Stimulated activated CD8-positive, alpha-beta memory T cell treated with anti-CD3 and anti-CD28 coated beads, Interleukin-7, amount 100 ng/mL, for 48 hours (primary cell): ENCODE measurements at places on chromosomes 2 and 18.

- no peak for DNase-seq
Observed at GRCh38 chr18:7896805-7897518, 329.8 kb downstream of the PTPRM start.

DNA sequence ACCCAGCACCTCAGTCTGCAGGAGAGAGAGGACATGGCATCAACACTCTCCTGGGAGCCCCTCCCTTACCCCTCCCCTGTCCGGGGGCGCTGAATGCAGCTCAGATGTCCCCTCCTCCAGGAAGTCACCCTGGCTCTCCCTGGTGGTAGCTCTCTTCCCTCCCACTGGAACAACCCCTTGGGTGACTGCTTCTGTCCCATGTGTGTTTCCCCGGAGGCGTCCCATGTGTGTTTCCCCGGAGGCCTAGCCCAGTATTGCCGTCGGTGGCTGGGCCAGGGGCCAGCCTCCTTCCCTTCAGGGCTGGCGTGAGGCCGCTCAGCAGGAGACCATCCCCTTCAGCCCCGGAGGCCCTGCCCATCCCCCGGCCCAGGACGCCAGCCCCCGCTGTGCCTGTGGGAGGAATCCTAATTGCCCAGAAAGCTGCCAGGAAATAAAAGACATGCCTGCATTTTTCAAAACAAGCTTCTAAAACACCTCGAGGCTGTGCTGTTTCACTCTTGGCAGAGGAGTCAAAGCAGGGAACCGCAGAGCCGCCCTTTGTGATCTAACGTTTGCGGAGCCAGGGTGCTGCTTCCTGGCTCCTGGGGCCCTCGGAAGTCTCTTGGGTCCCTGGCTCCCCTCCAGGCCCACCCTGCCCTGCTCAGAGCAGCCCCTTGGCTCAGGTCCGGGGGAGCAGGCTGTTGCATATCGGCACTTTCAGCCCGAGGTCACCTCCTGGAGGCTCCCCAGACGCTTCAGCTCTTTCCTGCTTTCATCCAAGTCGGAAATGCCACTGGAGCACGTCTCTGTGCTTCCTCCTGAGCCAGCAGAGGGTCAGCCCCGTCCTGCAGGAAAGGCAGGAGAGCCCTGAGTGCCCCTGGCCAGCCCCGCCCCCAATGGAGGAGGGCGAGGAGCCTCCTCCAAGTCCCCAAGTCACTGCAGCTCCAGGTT lies 11.4 kb downstream of the SNED1 start:
- no peak for DNase-seq

DNA sequence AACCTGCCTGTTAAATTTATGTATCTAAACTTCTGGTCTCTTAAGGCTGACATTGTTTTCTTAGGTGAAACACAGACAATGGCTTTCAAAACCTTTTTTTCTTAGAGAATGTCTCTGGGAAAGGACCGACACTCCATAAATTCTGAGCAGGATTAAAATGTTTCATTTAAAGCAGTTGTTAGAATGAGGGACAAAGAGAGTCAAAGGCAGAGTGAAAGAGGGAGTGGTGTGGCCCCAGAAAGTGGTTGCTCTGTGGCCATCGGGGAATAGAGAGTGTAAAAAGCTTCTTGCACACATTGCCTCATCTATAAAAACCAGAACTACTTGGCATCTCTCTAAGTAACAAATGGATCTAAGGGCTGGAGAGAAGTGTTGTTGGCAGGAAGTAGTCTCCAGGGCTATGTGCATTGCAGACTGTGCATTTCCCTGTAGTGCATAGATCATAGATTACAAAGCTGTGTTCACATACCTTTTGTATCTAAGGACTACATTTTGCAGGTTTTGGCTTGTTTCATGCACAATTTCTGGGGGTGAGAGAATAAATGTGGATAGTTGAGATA lies 3.6 kb downstream of the RPRM start:
- no peak for DNase-seq

DNA sequence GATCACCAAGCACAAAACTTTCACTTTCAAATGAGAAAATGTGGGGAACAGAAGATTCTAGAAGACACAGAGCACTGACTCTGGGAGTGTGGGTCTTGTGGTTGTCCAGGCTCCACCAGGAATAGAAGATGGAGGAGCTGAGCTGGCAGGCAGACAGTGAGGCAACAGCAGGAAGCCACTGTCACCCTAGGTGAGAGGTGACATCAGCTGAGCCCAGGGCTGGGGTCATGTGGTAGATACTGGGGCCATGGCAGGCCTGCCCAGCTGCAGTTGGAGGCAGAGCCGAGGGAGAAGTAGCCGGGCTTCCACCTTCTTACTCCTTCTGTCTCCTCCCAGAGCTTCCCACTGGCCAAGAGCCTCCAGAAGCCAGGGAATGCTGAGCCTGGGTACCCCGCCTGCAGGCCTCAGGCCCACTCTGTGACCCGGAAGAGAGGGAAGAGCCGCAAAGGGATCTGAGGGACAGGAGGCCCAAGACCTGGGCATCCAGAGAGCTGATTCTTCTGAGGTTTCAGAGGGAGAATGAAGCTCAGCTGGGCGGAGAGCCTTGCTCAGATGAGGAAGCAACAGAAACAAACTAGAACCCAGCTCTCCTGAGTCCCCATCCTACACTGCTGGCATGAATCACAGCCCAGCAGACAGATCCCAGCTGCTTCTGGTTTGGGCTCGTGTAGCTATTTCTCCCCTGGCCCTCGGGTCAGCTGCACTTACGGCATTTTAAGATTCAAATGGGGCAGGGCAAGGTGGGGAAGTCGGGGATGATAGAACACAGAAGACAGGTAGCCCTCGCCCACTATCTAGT lies 39.8 kb upstream of the ASAP2 start:
- no peak for DNase-seq

GRCh38 chr2:191666732-191667131 lies 11.2 kb upstream of the NABP1 start:
- no peak for DNase-seq

GRCh38 chr2:235699576-235699975 lies 205.7 kb downstream of the AGAP1 start:
- DNase-seq = no peak

DNA sequence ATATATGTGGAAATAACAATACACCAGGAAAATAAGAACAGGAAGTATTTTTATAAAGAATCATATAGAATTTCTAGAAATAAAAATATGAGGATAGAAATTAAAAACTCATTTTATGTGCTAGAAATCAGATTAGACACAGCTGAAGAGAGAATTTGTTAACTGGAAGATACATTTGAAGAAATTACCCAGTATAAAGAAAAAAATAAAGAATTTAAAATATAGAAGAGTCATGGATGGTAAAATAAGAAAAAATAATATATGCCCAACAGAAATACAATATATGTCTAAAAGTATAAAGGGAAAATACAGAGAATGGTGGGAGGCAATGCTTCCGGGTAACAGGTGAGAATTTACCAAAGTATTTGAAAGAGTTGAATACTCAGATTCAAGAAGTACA lies 539.9 kb downstream of the NR4A2 start:
- DNase-seq = no peak

GRCh38 chr2:45218297-45218696 lies 209.0 kb upstream of the SIX2 start:
- no peak for DNase-seq

DNA sequence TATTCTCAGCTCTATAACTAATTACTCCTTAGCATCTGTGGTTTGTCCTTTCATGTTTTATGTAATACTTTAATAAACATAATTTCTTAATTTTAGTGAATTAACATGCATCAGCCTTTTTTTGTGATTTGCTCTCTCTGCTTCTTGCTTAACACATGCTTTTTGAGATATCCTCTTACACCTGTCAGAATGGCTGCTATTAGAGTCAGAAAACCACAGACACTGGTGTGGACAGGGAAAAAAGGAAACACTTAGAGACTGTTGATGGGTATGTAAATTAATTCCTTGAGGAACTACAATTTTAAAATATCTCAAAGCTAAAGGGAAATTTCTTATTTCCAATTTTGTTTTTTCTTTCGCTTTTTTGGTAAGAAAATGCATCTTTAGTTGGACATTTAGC lies 549.0 kb downstream of the ZNF804A start:
- DNase-seq = no peak

DNA sequence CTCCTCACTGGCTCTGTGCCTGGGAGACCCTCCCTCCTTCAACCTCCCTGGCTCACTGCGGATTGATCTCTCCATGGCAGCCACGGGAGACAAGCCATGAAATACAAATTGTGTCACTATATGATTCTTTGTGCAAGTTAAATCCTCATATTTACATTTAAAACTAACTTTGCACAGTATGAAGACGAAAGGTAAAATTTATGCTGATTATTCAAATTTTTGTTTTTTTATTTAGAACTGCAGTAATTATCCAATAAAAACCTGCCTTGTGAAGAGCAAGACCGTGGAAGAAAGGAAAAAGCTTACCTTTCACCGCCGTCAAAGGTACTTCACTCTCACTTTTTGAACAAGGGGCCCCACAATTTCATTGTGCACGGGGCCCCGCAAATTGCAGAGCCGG lies 436.9 kb downstream of the EIPR1 start:
- DNase-seq = no peak

- DNase-seq = no peak
Observed at GRCh38 chr2:241391892-241392665, 36.0 kb downstream of the FARP2 start.

- DNase-seq = no peak
Observed at GRCh38 chr2:199378948-199379650, 78.6 kb downstream of the SATB2 start.

DNA sequence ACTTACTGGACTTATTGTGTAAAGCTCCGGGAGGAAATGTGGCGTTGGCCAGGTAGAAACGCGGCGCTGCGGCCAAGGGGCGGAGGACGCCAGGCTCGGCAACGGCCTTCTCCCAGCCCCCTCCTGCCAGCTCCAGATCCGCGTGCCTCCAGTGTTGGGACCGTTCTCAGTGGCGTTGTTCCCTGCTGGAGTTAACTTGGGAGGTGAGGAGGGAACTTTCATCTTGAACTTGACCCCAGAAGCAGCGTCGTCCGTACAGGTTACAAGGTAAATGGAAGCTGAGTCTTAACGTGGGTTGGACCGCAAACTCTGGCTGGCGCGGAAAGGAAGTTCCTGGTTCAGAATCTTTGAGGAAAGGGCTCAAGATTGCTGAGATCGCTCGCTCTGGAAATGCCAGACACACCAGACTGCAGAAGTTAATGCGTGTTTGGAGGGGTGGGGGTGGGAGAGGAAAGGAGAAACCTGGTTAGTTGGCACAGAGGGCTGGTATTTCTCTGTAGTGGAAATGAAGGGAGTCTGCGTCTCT lies 1.3 kb downstream of the TANC1 start:
- DNase-seq = no peak

DNA sequence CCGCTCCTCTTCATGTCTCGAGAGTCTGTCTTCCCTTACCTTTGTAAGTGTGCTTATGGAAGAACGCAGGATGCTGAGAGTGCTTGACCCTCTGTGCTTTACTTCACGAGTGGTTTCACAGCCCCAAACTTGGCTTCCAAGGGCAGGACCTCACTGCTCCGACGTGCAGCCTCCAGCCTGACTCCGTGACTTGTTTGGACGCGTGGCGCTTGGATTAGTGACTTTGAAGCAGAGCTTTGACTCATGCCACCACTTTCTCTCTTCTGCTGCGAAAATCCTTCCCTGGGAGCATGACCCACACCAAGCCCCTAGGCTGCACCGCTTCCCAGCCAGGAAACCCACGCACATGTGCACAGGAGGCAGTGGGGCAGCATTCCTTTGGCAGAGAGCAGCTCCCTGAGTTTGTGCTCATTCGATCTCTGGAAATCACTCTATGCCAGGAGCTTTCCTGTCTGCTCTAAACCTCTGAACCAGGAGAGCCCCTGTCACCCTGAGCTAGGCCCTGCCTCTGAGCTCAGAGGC lies 207.8 kb upstream of the HS6ST1 start:
- no peak for DNase-seq

DNA sequence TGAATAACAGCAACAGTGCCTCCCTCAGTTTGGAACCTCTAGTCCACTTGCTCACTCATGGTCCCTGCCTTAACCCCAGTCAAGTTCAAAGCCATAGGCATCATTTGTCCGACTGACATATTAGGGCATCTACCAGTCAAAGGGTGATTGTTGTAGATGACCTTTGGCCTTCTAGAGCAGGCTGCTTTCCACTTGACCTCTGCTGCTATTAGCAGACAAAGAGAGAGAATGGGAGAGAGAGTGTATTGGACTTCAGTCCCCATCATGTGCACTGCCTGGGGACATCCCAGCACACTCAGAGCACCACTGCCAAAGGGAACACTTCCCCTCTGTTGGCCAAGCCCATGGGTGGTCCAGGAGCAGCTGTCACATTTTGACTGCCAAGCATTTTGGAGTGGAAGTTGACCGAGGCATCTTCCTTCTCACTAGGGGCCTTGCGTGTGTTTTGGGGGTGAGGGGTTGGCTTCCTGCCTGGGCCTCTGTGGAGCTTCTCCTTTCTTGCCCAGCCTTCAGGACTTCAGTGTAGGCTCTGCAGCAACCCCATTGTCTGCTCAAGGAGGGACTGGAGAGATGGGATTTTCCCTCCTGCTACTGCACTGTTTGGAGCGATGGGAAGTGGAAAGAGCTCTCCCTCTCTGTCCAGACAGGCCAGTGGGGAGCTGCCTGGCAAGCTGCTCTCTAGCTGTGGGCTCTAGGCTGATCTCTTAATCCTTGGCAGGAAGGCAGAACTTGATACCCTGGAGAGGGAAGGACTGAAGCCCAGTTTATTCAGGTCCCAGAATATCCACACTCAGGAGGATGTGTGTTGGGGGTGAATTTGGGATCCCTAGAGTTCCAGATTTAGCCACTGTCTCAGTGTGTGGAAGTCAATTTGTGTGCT lies 68.1 kb downstream of the TMEM247 start:
- DNase-seq = no peak

DNA sequence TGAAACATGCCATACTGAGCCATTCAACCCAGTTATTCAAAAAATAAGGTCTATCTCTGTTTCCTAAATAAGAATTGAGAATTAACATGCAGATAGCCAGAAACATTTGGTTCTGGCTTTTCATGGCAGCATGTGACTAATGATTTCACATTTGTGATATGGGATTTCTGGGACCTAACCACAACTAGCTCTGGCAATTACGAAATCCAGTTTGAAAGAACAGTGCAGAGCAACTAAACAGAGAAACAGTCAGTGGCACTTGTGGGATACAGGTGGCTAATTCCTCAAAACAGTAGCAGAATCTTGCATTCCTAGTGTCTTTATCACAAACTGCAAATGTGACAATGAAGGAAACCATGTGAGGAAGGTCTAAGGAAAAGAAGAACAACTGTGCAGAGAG lies 637.8 kb upstream of the CHAC2 start:
- DNase-seq = no peak

GRCh38 chr2:2560374-2561015 lies 229.4 kb upstream of the MYT1L start:
- DNase-seq = no peak

GRCh38 chr2:86383844-86384243 lies 46.4 kb upstream of the REEP1 start:
- no peak for DNase-seq

- no peak for DNase-seq
Observed at GRCh38 chr2:61775956-61776570, 77.8 kb downstream of the FAM161A start.

GRCh38 chr2:239949537-239949936 lies 75.6 kb downstream of the NDUFA10 start:
- no peak for DNase-seq

GRCh38 chr2:109326306-109326705 lies 197.3 kb downstream of the SH3RF3 start:
- DNase-seq = no peak

- no peak for DNase-seq
Observed at GRCh38 chr2:216803791-216804190, 56.1 kb downstream of the TNP1 start.
